ENCODE measurements at places on chromosomes 16 and 17. TPM values are rescaled to one million over a fixed set of nuclear protein-coding genes. Genes with fewer than 3 reads are reported as not detected.

SLC13A2 gene
- 0.87 TPM for total RNA-seq

SOX9 gene
- 5.4 TPM for total RNA-seq

VMO1 gene
- total RNA-seq = 5.6 TPM

- no peak overlapping the region for H3K4me3 ChIP-seq
- no peak for DNase-seq
- no peaks in the 10 kb centered on the region for H3K36me3 ChIP-seq
- peaks cover 9% of the 10 kb centered on the region for H3K27me3 ChIP-seq
- H3K4me1 ChIP-seq = no peaks in the 10 kb centered on the region
These were observed 224.2 kb upstream of the IRX3 start for GRCh38 chr16:54510685-54511221.

- no peaks in the 10 kb centered on the region for H3K4me1 ChIP-seq
- peaks cover 79% of the 10 kb centered on the region for H3K27me3 ChIP-seq
- H3K27ac ChIP-seq = peak overlapping the region; percentile 86
- peak overlapping the region; percentile 62 for H3K4me3 ChIP-seq
- peaks cover 4% of the 10 kb centered on the region for H3K36me3 ChIP-seq
These were observed 5.7 kb downstream of the FOXF1 start for GRCh38 chr16:86515777-86516622.
